NCI-H187 (cell line): ENCODE measurements at places on chromosomes 3 and 15.

DNA sequence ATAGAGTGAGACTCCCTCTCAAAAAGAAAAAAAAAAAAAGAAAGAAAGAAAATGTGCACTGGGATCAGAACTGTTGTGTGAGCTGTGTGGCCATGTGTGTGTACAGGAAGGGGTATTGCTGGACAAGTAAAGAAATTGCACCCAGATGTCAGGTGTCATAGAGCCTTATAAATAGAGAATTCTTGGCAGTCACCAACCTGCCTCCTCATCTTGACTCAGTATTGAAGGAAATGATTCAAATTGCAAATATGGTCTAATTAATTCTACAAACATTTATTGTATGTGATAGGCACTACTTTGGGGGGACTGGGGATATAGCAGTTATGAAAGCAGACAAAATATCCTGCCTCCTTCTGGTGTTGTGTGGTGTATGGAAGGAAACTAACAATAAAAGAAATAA is 243.8 kb upstream of the TTC14 start:
- no peak for DNase-seq

- no peak for DNase-seq
These were observed 13.7 kb upstream of the PARP6 start for GRCh38 chr15:72285927-72286516.

- DNase-seq, result no peak
These were observed 11.8 kb downstream of the PLXNA1 start for GRCh38 chr3:126994661-126995245.

- DNase-seq, result no peak
These were observed 95.3 kb upstream of the HES1 start for GRCh38 chr3:194040516-194041273.

DNA sequence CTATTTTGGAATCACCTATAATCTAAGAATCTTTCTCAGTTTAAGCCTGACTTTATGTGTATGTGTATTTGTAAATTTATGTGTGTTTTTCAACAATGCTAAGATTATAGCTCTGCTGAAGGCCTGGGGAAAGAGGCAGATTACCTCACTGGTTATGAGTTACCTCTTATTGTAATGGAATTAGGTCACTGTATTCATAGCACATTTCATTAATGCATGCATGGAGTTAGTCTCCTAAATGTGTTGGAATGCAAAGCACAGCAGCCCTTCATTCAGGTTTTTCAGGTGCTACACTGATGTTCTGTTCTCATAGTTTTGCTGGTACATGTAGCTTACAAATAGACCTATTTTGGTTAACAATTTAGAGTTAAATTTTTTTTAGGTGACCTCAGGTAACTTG is 9.5 kb downstream of the GPR87 start:
- DNase-seq, result no peak

- no peak for DNase-seq
These were observed 368.1 kb downstream of the ZPLD1 start for GRCh38 chr3:102802819-102803420.

- no peak for DNase-seq
These were observed 354.9 kb upstream of the ATP11B start for GRCh38 chr3:182438398-182438797.

DNA sequence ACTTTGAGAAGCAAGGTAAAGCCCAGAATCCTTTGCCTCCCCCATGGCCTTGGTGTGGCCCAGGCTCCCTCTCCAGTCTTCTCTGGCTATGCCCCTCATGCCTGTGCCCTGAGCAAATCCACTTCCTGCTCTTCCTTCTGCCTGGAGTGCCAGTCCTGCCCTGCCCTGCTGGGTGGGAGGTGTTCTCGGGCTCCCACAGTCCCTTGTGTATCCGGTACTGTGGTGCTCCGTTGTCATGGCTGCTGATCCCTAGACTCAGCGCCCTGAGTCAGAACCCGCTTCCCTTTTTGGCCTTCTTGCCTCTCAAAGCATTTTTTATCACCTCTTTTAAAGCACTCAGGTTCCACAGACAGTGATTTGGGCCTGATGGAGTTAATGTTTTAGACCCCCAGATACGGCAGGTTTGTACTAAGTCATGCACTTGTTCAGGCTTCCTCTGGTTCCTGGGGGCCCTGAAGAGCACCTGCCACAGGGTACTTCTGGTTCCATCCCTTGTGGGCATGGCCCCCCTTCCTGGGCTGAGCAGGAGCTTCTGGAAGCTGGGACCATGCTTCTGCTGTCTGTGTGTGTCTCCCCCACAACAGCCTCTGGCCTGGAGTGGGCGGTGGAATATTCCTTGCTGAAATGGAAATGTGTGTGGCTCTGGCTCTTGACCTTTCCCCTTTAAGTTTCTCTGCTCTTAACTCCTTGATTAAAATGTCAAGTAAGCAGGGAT is 29.6 kb upstream of the ADAMTS7 start:
- no peak for DNase-seq
